ENCODE measurements at places on chromosomes 5 and 9.

DNA sequence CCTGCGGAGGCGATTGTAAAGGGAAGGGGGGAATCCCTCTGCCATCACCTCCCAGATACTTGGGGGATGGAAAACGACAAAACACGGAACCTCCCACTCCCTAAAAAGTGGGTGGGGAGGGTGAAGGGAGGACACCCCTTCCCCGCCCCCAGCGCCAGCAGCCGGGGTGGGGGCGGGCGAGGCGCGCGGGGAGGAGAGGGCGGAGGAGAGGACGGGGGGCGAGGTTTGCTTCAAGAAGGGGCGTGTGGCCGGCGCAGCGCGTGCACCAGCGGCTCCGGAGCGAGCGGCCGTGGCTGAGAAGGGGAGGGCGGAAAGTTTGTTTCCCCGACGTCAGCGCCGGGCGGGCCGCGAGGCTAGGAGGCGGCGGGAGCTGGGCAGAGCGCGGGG lies at the start of gene PRRX2:
Gene PRRX2, plus strand, starts transcription at position 259 of the 387 bp plus-strand sequence. CDS start 221 bp downstream, outside the sequence.
- peak; percentile 84 for DNase-seq

DNA sequence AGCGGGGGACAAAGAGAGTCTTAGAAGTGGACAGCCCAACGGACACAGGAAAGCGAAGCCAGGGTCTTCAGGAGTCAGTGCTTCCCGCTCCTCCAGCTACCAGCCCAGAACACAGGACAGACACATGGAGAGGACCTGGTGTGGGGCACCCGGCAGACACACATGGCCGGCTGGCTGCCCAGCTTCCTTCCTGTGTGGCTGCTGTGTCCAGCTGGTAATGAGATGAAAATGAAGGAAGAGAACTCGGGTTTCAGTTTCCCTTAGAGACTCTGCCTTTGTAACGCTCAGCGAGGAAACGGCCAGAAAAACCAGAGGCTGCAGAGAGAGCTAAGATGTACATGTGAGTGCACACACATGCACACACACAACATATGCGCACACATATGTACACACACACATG lies 87.5 kb downstream of the SECISBP2 start:
- no peak for DNase-seq

DNA sequence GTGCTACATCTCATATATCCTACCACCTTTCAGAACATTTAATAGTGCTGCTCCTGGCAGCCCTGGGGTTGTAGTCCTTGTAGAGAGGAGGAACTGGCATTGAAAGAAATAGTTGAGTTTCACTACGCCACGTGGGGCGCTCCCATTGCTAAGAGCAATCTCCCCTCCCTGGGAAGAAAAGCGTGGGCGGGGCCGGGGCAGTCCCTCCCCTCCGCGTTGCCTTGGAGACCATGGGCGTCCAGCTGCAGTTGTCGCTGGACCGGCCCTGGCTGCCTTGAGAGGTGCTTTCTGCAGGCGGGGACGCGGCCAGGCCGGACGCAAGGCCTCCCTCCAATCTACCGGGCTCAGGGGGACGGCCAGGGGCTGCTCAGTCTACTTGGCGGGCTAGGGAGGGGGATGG lies 368 bp upstream of the CCDC180 start:
- peak; percentile 36 for DNase-seq

DNA sequence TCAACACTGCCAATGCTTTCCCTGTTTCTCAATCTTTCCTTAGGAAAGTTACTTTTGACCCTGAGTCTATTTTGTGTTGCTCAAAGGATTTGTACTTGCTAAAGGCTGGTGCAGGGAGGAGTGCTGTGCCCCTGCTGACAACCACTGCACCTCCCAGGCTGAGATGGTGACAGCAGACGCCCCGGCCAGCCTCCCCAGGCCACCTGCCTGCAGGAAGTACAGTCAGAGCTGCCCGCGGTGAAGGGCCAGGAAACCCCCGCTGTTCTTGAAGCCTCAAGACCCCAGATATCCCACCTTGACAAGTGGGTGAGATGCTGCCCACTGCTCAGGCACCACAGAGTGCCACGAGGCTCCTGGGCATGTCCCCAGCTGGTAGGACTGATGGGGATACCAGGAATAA lies 44.2 kb upstream of the CKMT2 start:
- no peak for DNase-seq

DNA sequence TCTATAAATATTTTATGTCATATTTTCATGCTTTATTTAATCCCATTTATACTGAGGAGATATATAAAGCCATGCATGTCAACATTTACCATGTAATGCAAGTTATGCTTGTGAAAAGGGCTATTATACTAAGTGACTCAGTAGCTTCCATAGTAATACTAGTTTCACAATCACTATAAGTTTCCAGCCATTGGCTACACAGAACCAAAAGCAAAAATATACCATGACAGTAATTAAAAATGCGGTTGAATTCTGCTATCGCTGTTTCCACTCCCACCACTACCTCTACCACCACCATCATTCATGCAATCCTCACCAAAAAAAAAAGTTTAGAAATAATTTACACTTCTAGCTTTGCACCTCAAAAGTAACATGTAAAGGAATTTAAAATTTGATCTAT lies 60.2 kb downstream of the MLLT3 start:
- DNase-seq, result no peak

DNA sequence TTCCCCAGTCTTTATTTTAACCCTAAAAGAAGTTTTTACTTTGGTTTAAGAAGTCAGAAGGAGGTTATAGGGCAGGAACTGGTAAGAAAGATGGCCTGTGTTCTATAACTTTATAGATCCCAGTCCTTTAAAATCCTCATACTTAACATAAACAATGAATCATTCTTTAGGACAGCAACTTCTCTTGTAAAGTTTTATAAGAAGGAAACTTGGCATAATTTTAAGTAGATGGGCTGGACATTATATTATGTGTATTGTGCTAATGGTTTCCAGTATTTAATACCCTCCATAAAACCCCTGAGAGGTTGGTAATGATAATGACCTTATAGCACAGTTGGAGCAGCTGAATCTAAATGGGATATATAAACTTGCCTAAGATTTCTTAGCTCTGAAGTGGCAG lies 247.2 kb downstream of the FAM170A start:
- DNase-seq, result peak; percentile 2

DNA sequence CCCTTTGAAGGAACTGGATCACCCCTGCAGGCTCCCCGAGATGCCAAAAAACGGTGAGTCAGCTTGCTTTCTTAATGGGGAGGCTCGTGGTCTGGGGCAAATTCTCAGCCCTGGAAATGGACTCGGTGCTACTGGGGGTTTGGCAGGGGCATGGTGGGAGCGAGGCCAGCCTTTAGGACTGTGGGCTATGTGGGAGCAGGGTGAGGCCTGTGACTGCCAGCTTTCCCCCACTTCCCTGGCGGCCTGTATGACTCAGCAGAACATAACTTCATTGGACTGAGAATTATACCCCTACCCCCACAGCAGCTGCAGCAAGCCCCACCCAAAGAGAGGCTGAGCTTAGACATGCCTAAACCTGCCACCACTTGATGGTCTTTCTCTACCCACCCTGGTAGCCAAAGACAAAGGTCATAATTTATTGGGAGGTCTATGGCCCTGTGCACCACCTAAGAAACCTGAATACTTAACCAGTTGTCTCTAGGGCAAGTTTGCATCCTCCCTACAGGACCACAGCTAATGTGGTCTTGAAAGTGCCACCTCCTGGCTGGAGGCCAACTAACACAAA lies 325.3 kb downstream of the TLE1 start:
- peak; percentile 11 for DNase-seq

GRCh38 chr9:19171271-19171670 lies 44.0 kb upstream of the PLIN2 start:
- DNase-seq, result no peak

DNA sequence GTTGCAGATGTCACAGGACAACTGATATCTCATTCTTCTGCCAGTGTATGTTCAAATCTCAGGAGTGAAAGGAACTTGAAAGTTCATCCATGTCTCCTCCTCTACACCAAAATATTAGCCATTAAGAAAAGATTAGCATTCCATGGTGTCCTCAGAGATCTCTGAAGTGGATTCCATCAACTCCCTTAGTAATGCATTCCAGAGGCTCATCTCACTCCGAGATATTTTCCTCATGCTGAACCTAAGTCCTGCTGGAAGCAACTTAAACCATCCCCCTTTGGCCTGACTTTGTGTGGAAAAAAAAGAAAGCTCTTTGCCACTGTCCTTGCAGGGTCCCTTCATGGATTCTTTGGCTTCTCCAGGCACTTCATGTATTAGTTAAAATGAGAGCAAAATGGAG lies 155.7 kb upstream of the ZNF462 start:
- peak; percentile 58 for DNase-seq

DNA sequence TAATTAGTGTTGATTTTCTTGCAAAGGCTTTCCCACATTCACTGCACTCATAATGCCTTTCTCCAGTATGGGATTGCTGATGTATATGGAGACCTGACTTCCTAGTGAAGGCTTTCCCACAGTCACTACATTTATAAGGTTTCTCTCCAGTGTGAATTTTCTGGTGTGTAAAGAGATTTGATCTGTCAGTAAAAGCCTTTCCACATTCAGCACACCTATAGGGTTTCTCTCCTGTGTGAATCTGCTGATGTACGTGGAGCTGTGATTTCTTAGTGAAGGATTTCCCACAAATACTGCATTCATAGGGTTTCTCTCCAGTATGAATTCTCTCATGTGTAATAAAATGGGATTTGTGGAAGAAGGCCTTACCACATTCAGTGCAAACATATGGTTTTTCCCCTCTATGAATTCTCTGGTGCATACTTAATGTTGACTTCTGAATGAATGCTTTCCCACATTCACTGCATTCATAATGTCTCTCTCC lies 31.1 kb downstream of the ZNF484 start:
- no peak for DNase-seq

GRCh38 chr9:1910269-1910811 lies 104.8 kb upstream of the SMARCA2 start:
- DNase-seq, result no peak

- DNase-seq, result no peak
Measured at GRCh38 chr5:56605231-56605630, 210.1 kb upstream of the MAP3K1 start.

- no peak for DNase-seq
Measured at GRCh38 chr5:60978968-60979367, 34.0 kb downstream of the NDUFAF2 start.

GRCh38 chr5:137069358-137069757 lies 429.8 kb downstream of the SPOCK1 start:
- no peak for DNase-seq
